Smooth muscle cell of the coronary artery (primary cell): ENCODE measurements at places on chromosomes 6 and 20. TPM values are rescaled to one million over a fixed set of nuclear protein-coding genes. Genes with fewer than 3 reads are reported as not detected.

The ZNF334 gene
- 1.2 and 1.3 TPM in 2 replicates for total RNA-seq

The MSH5 gene
- total RNA-seq = 2.5 and 4.0 TPM in 2 replicates

The SLC17A9 gene
- 2.5 and 20.9 TPM in 2 replicates for total RNA-seq

The APOBEC2 gene
- total RNA-seq = not detected in 2 replicates

The TGM3 gene
- not detected in 2 replicates for total RNA-seq

The HACE1 gene
- 12.3 and 17.8 TPM in 2 replicates for total RNA-seq

The TMEM14B gene
- total RNA-seq = 43.2 and 66.3 TPM in 2 replicates

The SGK2 gene
- total RNA-seq = 0.15 and 0.47 TPM in 2 replicates

The HSD17B8 gene
- 6.0 and 7.4 TPM in 2 replicates for total RNA-seq

The ZC3H12D gene
- 0.23 TPM in 1 of 2 replicates, not detected in the other for total RNA-seq

The CCM2L gene
- 0.23 TPM in 1 of 2 replicates, not detected in the other for total RNA-seq

The KCNQ2 gene
- not detected in 2 replicates for total RNA-seq

The C6orf163 gene
- total RNA-seq = 0.83 and 0.94 TPM in 2 replicates

The RAET1L gene
- not detected in 2 replicates for total RNA-seq
